Stimulated activated CD4-positive, alpha-beta T cell treated with anti-CD3 and anti-CD28 coated beads, Interleukin-15, amount 100 ng/mL, for 48 hours (primary cell): ENCODE measurements at places on chromosomes 6 and 20.

GRCh38 chr6:80488190-80488589 lies 381.7 kb downstream of the BCKDHB start:
- no peak for DNase-seq

DNA sequence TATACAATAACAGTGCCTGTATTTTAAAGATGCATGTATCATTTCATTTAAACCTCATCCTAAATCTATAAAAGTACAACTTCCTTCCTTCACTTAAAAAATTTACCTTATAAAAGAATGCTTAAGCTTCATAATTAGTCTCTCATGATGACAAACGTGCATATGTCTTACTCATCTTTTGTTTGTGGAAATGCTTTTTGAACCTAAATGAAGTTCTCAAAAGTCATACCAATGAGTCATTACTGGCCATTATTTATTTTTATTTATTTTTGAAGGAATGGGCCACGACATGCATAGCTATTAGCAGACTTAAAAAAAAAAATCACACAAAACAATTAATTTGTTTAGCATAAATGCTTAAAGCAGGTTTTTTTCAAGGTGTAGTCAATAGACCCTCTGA lies 3.7 kb downstream of the TFB1M start:
- no peak for DNase-seq

GRCh38 chr6:135493218-135493961 lies 4.2 kb downstream of the AHI1 start:
- DNase-seq = no peak

DNA sequence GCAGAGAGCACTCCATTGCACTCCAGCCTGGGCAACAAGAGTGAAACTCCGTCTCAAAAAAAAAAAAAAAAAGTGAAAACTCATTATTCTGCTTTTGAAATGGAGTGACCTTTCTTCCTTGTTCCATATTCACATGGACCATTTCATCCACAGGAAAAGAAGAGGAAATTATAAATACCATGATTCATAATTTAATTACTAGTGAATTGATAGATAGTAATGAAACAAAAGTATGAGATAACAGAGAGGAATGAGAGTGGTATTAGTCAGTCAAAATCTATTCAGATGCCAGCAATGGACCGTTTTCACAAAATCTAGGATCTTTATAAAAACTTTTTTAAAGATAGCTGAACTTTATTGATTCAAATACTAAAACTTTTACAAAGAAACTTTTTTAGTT lies 443.1 kb upstream of the FLRT3 start:
- DNase-seq = no peak

DNA sequence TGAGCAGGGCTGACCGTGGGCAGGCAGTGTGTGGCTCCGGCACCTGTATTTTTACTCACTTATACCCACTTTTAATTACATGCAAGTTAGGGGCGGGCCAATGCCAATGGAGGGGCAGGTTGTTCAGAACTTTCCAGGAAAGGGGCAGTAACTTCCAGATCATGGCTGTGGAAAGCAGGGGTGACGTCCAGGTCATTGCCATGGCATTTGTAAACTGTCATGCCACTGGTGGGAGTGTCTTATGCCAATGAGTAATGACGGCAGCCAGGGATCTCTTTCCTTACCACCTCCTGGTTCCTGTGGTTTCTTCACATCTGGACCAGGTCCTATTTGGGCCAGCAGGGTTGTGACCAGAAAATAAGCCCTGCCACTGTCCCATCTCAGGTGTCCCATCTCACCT lies 258.7 kb downstream of the THBS2 start:
- no peak for DNase-seq

GRCh38 chr6:16412982-16413381 lies 174.6 kb downstream of the GMPR start:
- DNase-seq = no peak

- no peak for DNase-seq
These were observed 9.8 kb downstream of the HLA-F start for GRCh38 chr6:29733057-29733456.

- DNase-seq = no peak
These were observed 78.8 kb upstream of the DEFB112 start for GRCh38 chr6:50128420-50129005.

DNA sequence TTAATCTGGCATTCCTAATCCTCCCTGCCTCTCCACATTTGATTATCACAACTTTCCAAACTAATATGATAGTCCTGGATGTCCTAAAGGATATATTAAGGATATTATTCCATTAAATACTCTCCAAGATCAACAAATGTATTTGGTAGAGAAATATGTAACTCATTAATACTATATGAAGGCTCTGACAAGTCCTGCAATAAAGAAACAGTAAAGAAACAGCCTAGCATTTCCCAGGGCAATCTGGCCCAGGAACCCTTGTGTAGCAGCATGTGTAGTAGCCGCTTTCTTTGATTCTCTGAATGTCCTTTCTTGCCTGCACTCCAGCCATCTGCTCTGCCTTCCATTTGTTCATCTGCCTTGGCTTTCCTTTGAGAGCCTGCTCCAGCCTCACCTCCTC lies 23.7 kb downstream of the TRAM2 start:
- no peak for DNase-seq

GRCh38 chr6:48973491-48973890 lies 489.6 kb downstream of the MMUT start:
- no peak for DNase-seq

DNA sequence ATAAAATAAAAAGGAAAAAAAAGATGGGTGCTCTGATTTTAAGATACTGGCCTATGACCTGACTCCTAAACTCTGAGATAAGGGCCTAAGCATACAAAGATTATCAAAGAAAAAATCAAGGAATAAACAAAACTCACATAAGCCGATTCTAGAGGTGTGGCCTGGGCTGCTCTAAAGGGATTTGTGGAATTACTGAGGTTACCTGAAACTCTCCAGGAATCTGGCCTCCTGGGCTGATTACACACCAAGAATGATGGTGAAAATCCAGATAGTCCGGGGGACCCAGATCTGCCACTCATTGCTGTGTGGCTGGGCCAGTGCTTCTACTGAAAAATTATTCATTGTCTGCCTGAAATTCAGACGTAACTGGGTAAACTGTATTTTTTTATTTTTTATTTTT lies 122.7 kb upstream of the RNF24 start:
- DNase-seq = no peak

GRCh38 chr20:14956026-14956425 lies 618.6 kb upstream of the FLRT3 start:
- no peak for DNase-seq

- DNase-seq = no peak
These were observed 718.9 kb downstream of the EYS start for GRCh38 chr6:64988148-64988547.

GRCh38 chr6:157761331-157761921 lies 61.6 kb upstream of the SNX9 start:
- DNase-seq = no peak

DNA sequence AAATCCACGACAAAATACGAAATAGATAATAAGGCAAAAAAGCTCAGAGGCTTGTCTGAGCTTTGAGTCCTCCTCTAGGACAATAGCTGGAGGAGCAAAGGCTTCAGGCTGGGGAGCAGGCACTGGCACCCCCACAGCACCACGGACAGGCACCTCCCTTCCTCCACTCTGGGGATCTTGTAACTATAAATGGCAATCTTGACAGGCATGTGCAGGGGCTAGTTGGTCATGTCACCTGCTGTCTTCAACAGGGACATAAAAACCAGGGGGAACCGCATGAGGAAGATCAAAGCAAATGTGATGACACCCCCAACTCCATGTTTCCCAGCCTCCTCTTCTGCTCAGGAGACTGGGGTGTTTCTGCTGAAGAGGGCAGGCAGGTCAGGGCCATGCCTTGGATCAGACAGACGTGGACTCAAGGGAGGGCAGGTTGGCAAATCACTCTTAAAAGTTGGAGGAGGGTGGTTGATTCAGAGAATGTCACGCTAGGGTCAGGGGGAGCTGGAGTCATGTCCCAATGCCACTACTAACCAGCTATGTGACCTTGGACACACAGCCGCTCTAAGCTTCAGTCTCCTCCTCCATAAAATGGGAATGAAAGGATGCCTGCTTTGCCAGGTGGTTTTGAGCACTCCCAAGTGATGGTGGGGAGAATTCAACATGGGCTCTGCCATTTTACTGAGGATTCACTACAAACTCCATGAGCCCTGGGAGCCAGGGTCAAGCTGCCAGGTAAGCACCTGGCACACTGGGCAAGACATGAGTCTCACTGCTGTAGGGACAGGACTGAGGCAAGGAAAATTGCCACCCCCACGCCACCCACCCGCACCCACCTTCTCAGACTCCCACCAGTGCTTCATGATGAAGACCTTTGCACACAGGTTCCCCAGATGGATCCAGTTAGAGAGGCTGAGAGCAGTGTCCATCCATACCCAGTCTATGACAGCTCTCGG lies 48.0 kb downstream of the NPEPL1 start:
- no peak for DNase-seq

- no peak for DNase-seq
These were observed 131.4 kb downstream of the EDN1 start for GRCh38 chr6:12421596-12421995.
